ENCODE measurements at places on chromosomes 16 and 17.

DNA sequence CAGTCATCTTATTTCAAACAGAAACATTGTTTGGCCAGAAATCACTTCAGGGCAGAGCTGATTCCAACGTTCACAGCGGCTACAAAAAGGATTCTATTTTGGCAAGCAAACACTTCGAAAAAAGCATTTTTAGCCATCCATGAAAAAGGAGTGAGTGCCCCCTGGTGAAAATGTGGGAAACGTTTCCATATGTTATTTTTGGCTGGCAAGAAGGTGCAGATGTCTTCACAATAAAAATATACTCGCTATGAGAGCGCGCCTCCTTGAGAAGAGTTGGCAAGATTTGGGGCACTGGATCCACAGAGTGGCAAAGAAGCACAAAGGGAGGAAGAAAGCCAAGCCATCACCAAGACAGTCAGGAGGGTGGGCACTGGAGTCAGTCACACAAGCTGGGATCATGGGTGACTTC lies 191.1 kb downstream of the CHD9NB start:
- H3K4me1 ChIP-seq: peaks cover 6% of the 10 kb centered on the region
- H3K36me3 ChIP-seq: no peaks in the 10 kb centered on the region
- H3K27ac ChIP-seq: no peak overlapping the region
- H3K27me3 ChIP-seq: peaks cover 5% of the 10 kb centered on the region
- H3K4me3 ChIP-seq: no peak overlapping the region
- no peak for DNase-seq

- no peak overlapping the region for H3K4me3 ChIP-seq
- H3K36me3 ChIP-seq: peaks cover 2% of the 10 kb centered on the region
- no peak overlapping the region for H3K27ac ChIP-seq
- no peak for DNase-seq
- H3K27me3 ChIP-seq: no peaks in the 10 kb centered on the region
Observed at GRCh38 chr17:36614081-36614480, 12.7 kb downstream of the MRM1 start.

DNA sequence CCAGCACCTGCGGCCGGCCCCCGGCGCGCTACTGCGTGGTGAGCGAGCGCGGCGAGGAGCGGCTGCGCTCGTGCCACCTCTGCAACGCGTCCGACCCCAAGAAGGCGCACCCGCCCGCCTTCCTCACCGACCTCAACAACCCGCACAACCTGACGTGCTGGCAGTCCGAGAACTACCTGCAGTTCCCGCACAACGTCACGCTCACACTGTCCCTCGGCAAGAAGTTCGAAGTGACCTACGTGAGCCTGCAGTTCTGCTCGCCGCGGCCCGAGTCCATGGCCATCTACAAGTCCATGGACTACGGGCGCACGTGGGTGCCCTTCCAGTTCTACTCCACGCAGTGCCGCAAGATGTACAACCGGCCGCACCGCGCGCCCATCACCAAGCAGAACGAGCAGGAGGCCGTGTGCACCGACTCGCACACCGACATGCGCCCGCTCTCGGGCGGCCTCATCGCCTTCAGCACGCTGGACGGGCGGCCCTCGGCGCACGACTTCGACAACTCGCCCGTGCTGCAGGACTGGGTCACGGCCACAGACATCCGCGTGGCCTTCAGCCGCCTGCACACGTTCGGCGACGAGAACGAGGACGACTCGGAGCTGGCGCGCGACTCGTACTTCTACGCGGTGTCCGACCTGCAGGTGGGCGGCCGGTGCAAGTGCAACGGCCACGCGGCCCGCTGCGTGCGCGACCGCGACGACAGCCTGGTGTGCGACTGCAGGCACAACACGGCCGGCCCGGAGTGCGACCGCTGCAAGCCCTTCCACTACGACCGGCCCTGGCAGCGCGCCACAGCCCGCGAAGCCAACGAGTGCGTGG lies 1.5 kb downstream of the NTN1 start:
- H3K27me3 ChIP-seq: peaks cover 23% of the 10 kb centered on the region
- no peak for DNase-seq
- H3K27ac ChIP-seq: no peak overlapping the region
- peaks cover 6% of the 10 kb centered on the region for H3K4me1 ChIP-seq
- no peaks in the 10 kb centered on the region for H3K36me3 ChIP-seq

- no peak for DNase-seq
- H3K27me3 ChIP-seq: peaks cover 8% of the 10 kb centered on the region
- H3K4me1 ChIP-seq: no peaks in the 10 kb centered on the region
- H3K27ac ChIP-seq: no peak overlapping the region
- no peak overlapping the region for H3K4me3 ChIP-seq
Observed at GRCh38 chr17:69561462-69561861, 147.0 kb downstream of the MAP2K6 start.

DNA sequence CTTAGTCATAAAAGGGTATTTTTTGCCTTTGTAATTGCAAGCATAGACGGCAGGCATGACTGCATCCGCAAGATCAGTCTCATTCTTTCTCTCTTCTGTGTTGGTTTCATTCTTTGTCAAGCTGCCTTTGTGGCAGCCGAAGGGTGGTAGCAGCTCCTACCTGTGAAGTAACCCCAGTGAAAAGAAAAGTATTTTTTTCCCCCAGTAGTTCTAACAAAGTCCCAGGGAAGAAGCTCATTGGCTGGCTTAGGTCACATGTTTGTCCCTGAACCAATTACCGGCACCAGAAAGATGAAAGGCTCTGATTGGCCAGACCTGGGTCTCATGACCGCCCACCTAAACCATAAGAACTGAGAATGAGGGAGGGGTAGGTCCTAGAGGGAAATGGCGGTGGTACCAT lies 110.7 kb downstream of the RAP1GAP2 start:
- peaks cover 5% of the 10 kb centered on the region for H3K36me3 ChIP-seq
- H3K4me1 ChIP-seq: peaks cover 2% of the 10 kb centered on the region
- H3K27ac ChIP-seq: no peak overlapping the region
- peaks cover 2% of the 10 kb centered on the region for H3K27me3 ChIP-seq
- H3K4me3 ChIP-seq: no peak overlapping the region
- no peak for DNase-seq

GRCh38 chr16:17101646-17102045 lies 369.1 kb downstream of the XYLT1 start:
- no peaks in the 10 kb centered on the region for H3K4me1 ChIP-seq
- no peak overlapping the region for H3K4me3 ChIP-seq
- H3K27ac ChIP-seq: no peak overlapping the region
- H3K27me3 ChIP-seq: no peaks in the 10 kb centered on the region

GRCh38 chr17:41003926-41004325 lies 4.2 kb upstream of the KRTAP3-2 start:
- no peak for DNase-seq
- H3K36me3 ChIP-seq: no peaks in the 10 kb centered on the region
- H3K27me3 ChIP-seq: peaks cover 2% of the 10 kb centered on the region
- H3K4me1 ChIP-seq: peaks cover 3% of the 10 kb centered on the region

DNA sequence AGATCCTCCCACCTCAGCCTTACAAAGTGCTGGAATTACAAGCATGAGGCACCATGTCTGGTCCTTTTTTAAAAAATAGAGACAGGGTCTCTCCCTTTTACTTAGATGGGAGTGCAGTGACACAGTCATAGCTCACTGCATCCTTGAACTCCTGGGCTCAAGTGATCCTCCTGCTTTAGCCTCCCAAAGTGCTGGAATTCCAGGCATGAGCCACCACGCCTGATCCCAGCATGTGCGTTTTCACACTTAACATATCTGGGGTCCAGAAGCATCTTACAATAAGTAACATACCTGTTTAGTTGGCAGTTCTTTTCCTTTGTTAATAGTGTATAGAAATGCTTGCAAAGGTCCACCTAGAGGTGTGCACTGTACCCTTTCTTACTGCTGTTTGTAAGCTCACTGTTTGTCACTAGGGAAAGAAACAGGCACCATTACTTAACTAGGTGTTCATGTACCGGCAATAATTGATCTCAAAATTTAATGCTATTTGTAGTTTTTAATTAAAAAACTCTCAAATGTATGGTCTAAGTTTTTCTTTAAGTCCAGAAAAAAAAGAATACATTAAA lies 221.7 kb downstream of the RPTOR start:
- no peak for DNase-seq
- no peak overlapping the region for H3K27ac ChIP-seq
- no peak overlapping the region for H3K4me3 ChIP-seq
- H3K36me3 ChIP-seq: peaks cover 10% of the 10 kb centered on the region
- peaks cover 23% of the 10 kb centered on the region for H3K4me1 ChIP-seq
- H3K27me3 ChIP-seq: no peaks in the 10 kb centered on the region

DNA sequence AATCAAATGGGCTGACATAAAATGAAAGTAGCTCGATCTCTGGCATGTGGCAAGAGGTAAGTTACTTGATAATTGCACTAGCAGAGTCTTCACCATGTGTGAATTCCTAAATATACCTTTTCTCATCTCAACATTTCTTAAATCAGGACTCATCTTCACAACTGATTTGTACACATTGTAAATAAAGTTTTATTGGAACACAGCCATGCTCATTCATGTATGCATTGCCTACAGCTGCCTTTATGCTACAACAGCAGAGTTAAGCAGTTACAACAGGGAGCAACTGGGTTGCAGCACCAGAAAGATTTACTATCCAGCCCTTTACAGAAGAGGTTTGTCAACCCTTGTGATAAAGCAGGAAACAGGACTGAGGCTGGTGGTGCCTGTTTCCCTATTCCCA lies 48.1 kb downstream of the ARHGAP17 start:
- no peak overlapping the region for H3K4me3 ChIP-seq
- H3K27me3 ChIP-seq: no peaks in the 10 kb centered on the region
- H3K27ac ChIP-seq: no peak overlapping the region
- DNase-seq: no peak
- no peaks in the 10 kb centered on the region for H3K4me1 ChIP-seq

DNA sequence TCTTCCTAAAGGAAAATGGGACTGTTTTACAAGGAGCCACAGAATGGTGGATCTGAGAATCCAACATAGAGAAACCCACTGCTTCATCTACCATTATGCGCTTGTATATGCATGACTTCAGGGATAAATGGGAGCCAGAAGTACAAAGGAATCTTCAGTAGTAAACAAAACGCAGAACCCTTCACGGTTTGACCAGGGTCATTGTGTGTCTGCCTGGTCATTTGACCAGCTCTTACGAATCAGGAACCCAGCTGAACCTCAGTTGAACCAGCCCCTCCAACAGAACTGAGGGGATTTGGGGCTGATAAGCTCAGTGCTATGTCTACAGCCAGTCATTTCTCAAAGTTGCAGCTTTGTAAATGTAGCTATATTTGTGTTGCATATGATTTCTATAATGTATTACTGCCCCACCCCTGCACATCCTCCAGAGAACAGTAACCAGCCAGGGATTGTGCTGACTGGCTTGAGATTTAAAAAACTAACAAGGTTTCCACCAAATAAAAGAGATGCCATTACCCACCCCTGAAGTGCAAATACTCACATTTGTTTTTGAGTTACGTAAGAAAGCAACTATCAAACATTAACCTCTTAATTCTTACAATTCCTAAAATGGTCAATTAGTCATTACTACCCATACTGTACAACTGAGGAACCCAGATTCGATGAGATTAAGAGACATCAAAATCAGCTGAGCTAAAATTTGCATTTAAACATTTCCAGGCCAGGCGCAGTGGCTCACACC lies 6.3 kb downstream of the CMTM4 start:
- no peaks in the 10 kb centered on the region for H3K27me3 ChIP-seq
- no peaks in the 10 kb centered on the region for H3K36me3 ChIP-seq
- H3K4me1 ChIP-seq: peaks cover 11% of the 10 kb centered on the region

DNA sequence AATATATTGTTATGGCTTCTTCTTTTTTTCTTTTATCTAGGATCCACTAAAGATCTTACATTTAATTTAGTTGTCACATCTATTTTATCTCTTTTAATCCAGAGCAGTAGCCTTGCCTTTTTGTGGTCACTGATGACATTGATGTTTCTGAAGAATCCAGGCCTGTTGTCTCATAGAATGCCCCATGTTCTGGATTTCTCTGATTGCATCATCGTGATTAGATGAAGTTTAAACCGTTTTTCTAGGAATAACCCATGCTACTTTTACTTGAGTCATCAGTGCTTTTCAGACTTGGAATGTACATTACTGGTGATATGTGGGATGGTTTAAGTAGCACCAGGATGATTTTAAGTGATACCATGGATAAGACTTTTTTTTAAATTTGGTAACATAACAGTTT lies 106.4 kb upstream of the CES5A start:
- no peaks in the 10 kb centered on the region for H3K36me3 ChIP-seq
- H3K27ac ChIP-seq: no peak overlapping the region
- H3K4me3 ChIP-seq: no peak overlapping the region
- peaks cover 7% of the 10 kb centered on the region for H3K27me3 ChIP-seq
- no peaks in the 10 kb centered on the region for H3K4me1 ChIP-seq

DNA sequence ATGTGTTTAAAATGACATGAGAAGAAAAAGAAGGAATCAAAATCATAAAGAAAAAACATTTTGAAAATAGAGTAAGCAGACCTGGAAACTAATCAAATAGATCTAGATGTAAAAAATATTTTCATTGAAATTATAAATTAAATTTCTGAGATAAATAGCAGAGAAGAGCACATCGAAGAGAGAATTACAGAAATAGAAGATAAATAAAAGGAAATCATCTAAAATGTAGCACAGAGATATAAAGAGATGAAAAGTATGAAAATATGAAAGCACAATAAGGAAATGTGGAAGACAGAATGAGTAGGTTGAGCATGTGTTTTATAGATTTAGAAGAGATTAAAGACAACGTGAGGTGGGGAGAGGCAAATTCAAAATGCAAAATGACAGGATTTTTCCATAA lies 130.9 kb upstream of the SEC14L1 start:
- peaks cover 34% of the 10 kb centered on the region for H3K27me3 ChIP-seq
- no peak overlapping the region for H3K4me3 ChIP-seq
- H3K27ac ChIP-seq: no peak overlapping the region
- peaks cover 4% of the 10 kb centered on the region for H3K36me3 ChIP-seq
- no peak for DNase-seq

GRCh38 chr16:80663078-80663477 lies 122.3 kb downstream of the DYNLRB2 start:
- H3K27ac ChIP-seq: no peak overlapping the region
- H3K36me3 ChIP-seq: no peaks in the 10 kb centered on the region
- no peaks in the 10 kb centered on the region for H3K27me3 ChIP-seq
- DNase-seq: no peak

GRCh38 chr16:31025339-31025738 lies 8.0 kb upstream of the STX4 start:
- no peaks in the 10 kb centered on the region for H3K27me3 ChIP-seq
- H3K36me3 ChIP-seq: no peaks in the 10 kb centered on the region
- H3K4me1 ChIP-seq: no peaks in the 10 kb centered on the region
- DNase-seq: no peak
- H3K4me3 ChIP-seq: no peak overlapping the region

- no peak overlapping the region for H3K27ac ChIP-seq
- no peak for DNase-seq
- H3K36me3 ChIP-seq: no peaks in the 10 kb centered on the region
- H3K4me3 ChIP-seq: no peak overlapping the region
Observed at GRCh38 chr17:55458287-55458900, 36.8 kb upstream of the MMD start.

DNA sequence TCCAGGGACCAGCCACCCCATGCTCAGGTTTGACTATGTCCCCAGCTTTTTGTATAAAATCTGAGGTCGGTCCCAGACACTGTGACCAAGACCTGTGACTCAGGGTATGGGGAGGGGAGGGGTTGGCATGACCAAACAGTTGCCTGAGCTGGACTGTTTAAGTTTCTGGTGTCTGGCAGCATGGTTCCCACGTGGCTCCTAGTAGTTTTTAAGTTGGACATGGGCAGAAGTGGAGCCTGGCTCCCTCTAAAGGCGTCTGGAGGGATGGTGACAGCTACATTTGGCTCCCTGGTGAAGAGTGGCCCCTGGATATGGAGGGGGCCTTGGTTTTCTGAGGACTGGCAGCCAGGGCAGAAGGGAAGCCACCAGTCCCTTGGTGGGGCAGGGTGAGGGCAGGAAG lies 7.9 kb downstream of the SMCR8 start:
- DNase-seq: no peak
- no peaks in the 10 kb centered on the region for H3K27me3 ChIP-seq
- no peak overlapping the region for H3K27ac ChIP-seq

- H3K4me3 ChIP-seq: no peak overlapping the region
- no peak for DNase-seq
Observed at GRCh38 chr16:64168371-64168770, 953.5 kb downstream of the CDH11 start.
